Prostate gland (tissue), 2 donors: ENCODE measurements at places on chromosomes 1 and 21. TPM values are rescaled to one million over a fixed set of nuclear protein-coding genes. Genes with fewer than 3 reads are reported as not detected.
A peak's percentile ranks its signal among the peaks of the same experiment; 100 is the strongest.

- no peaks in the 10 kb centered on the region for H3K27me3 ChIP-seq
- no peak overlapping the region for H3K4me3 ChIP-seq
These were observed 12.5 kb upstream of the KIF26B start for GRCh38 chr1:245142171-245142798.

- H3K4me1 ChIP-seq = no peaks in the 10 kb centered on the region
- H3K27me3 ChIP-seq = no peaks in the 10 kb centered on the region
- H3K4me3 ChIP-seq = no peak overlapping the region
- no peaks in the 10 kb centered on the region for H3K36me3 ChIP-seq
These were observed 23.1 kb downstream of the CD53 start for GRCh38 chr1:110896090-110896489.

GRCh38 chr1:180271272-180272255 lies 41.5 kb downstream of the LHX4 start:
- no peaks in the 10 kb centered on the region for H3K4me1 ChIP-seq
- DNase-seq = no peak
- H3K27ac ChIP-seq = no peak overlapping the region
- H3K4me3 ChIP-seq = no peak overlapping the region

DNA sequence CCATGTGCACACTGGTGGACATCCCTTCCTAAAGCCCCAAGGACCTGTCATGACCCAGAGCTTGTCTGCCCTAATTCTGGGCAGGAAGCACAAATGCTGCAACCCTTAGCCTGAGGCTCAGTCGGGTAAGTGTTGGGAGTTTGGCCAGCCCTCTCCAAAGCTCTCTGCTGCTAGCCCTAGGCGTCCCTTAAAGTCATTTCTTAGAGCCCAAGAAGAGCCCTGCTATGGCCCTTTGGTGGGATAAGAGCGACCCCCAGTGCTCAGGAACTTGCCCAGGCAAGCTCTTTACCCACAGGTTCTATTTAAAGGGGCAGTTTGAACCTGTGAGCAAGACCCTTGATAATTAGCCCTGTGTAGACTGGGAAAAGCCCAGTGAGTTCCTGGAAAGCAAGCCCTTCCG lies 356.8 kb downstream of the RRAGC start:
- no peaks in the 10 kb centered on the region for H3K4me1 ChIP-seq
- DNase-seq = no peak
- peaks cover 6% of the 10 kb centered on the region for H3K27me3 ChIP-seq
- H3K27ac ChIP-seq = no peak overlapping the region

- DNase-seq = no peak
- H3K27ac ChIP-seq = no peak overlapping the region
- no peak overlapping the region for H3K4me3 ChIP-seq
These were observed 55.9 kb downstream of the BCAR3 start for GRCh38 chr1:93625582-93626327.

DNA sequence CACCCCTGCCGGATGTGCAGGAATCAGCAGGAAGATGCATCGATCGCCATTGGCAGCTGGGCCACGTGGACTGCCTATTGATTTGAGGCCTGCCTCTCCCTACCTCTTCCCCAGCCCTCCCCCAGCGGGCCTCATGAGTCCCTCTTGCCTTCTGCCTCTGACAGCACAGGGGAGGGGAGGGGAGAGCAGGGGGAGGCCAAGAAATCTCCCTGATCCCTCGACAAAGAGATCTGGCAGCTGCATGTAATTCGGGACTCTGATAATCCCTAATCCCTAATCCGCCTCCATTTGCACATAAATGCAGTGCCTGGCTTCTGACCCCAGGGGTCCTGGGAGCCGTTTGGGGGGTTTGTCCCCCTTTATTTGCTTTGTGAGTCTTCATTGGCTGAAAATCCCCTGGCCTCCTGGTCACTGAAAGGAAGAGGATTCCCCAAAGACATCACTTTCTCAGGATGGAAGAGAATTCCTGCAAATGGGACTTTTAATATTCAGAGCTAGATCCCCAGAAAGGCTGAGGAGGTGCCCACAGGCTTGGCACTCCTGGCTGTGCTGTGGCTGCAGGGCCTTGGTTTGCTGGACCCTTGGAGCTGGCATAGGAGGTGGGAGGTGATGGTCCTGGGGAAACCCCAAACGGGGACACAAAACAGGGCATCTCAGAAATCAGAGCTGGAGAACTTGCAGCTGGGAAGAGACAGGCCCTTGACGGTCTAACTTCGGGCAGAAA lies 239.4 kb upstream of the POU3F1 start:
- no peaks in the 10 kb centered on the region for H3K4me1 ChIP-seq
- H3K27me3 ChIP-seq = no peaks in the 10 kb centered on the region
- no peak for DNase-seq
- no peak overlapping the region for H3K4me3 ChIP-seq

GRCh38 chr1:234724516-234725176 lies 114.7 kb upstream of the IRF2BP2 start:
- peaks cover 47% of the 10 kb centered on the region for H3K4me1 ChIP-seq
- no peaks in the 10 kb centered on the region for H3K36me3 ChIP-seq
- H3K4me3 ChIP-seq = no peak overlapping the region
- H3K27ac ChIP-seq = peak overlapping the region; percentile 97
- no peak for DNase-seq
- H3K27me3 ChIP-seq = no peaks in the 10 kb centered on the region

DNA sequence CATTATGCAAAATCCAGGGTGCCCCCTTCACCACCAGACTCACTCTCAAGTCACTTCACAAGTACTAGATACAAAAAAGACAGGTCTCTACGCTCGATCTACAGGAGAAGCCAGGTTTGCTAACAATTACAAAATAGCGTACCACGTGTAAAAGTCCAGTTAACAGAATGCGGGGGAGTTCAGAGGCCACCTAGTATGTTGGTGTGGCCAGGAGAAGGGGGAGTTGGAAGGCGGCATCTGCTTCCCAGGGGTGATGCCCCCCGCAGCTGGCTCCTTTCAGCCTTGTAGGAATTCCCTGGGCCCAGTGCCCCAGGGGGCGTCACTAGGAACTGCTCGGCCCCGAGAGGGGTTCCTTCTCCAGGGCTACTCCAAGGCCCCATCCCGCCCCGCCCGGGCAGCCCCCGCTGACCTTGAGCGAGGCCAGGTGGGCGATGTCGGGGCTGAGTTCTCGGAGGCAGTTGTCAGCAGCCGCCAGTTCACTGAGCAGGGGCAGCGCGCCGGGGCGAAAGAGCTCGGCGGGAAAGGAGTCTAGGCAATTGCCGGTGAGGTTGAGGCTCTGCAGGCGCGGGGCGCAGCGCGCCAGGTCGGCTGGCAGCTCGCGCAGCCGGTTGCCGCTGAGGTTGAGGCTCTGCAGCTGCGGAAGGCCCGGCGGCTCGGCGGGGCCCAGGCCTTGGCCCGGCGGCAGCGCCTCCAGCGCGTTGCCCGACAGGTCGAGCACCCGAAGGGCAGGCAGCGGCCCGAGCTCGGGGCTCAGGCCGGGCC lies 664 bp downstream of the LRRC47 start:
- H3K36me3 ChIP-seq = no peaks in the 10 kb centered on the region
- no peaks in the 10 kb centered on the region for H3K27me3 ChIP-seq
- no peak for DNase-seq
- peak overlapping the region; percentile 44 for H3K27ac ChIP-seq
- H3K4me1 ChIP-seq = peaks cover 17% of the 10 kb centered on the region

The SYCP1 gene
- not detected for total RNA-seq

The G0S2 gene
- total RNA-seq = 46.4 TPM

The CLCA1 gene
- 0.34 TPM for total RNA-seq

The SPRR2A gene
- total RNA-seq = not detected

The MEGF6 gene
- total RNA-seq = 67.3 TPM
